SK-N-DZ (cell line): ENCODE measurements at places on chromosomes 4 and X.

- DNase-seq: no peak
These were observed 57.8 kb downstream of the HEPH start for GRCh38 chrX:66221856-66222255.

DNA sequence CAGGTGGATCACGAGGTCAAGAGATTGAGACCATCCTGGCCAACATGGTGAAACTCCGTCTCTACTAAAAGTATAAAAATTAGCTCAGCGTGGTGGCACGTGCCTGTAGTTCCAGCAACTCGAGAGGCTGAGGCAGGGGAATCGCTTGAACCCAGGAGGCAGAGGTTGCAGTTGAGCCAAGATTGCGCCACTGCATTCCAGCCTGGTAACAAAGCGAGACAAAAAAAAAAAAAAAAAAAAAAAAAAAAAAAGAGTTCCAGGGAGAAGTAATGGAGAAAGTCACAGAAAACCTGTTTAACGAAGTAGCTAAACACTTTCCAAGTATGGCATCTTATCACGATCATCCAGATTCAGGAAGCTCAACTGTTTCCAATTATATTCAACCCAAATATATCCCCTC lies 10.9 kb downstream of the KLHL4 start:
- no peak for DNase-seq

DNA sequence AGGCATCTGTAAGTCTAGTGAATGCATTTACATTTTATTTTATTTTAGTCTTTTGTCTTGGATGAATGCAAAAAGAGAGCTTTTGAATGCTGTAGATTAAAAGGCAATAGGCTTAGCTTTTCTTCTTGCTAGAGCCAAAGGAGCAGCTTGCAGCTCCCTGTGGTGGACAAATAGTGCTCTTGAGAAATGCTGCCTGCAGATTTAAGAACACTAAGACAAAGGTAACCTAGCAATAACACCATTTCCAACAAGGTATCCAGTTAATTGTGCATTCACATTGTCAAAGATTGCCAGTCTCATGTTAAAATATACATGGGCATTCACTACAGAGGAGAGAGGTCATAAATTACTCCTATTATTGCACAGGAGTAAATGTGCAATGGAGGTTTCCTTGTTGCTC lies 859.2 kb upstream of the PRKX start:
- DNase-seq: no peak

DNA sequence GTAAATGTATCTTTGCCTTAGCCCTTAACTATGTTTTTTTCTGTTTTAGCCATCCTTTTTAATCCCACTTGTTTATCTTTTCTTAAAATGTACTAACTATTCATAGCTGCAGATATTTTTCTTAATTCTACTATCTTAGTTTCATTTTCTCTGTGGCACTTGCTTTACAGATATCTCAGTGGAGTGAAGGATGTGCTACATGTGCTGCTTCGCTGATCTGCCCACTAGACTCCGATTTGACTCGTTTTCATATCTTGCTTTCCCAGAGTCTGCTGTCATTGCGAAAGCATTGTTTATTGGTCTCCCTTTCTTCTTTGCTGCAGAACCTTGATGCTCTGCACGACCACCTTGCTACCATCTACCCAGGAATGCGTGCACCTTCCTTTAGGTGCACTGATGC lies 30.6 kb downstream of the GUCY1B1 start:
- no peak for DNase-seq

- no peak for DNase-seq
These were observed 368.3 kb upstream of the GNPDA2 start for GRCh38 chr4:45094684-45095083.

GRCh38 chrX:40012039-40012867 lies 85.5 kb downstream of the BCOR start:
- no peak for DNase-seq

DNA sequence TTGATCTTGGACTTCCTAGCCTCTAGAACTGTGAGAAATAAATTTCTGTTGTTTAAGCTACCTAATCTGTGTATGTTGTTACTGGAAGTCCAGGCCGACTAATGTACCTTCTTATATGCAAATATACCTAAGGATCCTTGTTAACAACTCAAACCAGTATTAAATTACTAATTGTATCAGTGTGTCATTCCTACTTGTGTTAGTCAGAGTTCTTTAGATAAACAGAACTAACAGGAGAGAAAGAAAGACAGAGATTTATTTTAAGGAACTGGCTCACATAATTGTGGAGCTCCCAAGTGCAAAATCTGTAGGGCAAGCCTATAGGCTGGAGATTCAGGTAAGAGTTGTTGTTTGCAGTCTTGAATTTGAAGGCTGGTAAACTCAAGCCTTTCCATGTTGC lies 120.0 kb downstream of the ADGRL3 start:
- DNase-seq: no peak

DNA sequence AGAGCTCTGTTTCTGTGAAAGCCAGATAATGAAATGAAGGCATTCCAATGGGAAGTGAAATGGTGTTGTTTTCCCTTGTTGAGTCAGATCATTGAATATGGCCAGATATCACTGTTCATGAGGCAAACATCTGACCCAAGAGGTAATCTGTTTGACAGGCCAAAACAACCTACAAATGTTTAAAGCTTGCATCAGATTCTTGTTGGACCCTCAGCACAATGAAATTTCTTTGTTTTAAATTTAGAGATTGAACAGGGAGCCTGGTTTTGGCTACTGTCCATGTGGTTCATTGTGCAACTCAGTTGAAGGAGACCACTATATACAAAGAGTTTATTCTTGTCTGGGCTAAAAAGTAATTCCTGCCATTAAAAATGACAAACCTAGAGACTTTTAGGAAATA lies 159.1 kb downstream of the AFF2 start:
- no peak for DNase-seq

- DNase-seq: no peak
These were observed 391 bp upstream of the IDUA start for GRCh38 chr4:986428-986878.

- DNase-seq: no peak
These were observed 103.6 kb downstream of the PRKX start for GRCh38 chrX:3609810-3610209.
